LNCaP clone FGC (cell line): ENCODE measurements at places on chromosomes 13 and 19.

DNA sequence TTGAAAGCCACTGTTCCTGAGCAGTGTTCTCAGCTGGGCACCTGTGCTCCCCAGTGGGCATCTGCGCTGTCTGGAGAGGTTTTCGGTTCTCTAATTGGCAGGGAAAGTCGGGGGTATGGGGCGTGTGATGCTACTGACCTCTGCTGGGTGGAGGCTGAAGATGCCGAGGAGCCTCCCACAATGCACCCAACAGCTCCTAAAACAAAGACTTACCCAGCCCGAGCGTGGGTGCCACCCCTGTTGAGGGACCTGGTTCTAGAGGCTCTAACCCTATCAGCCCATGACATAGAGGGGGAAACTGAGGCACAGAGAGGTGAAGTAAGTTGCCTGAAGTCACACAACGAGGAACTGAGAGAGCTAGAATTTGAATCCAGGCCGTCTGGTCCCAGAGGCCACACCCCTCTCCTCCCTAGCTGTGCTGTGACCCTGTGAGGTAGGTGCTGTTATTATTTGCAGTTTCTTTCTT, 2.3 kb downstream of the SPACA4 start:
- no peak for DNase-seq

GRCh38 chr19:4454747-4455718, 2.6 kb downstream of the UBXN6 start:
- peak; percentile 52 for DNase-seq

DNA sequence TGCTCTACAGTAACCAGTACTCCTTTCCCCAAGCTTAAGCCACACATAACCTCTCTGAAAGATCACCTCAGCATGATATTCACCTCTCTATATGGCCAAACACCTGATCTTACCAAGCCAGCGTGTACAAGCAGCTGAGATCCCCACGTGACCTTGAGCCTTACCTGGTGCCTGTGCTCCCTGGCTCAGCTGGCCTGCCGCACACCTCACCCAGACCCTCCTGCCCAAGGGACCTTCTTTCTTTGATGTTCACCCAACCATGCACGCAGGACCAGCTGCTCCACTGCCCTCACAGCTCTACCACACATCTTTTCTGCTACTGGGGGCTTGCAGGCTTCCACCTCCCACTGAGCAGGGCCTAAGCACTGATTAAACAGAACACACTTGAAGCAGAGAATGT, 9.0 kb downstream of the DHRS12 start:
- no peak for DNase-seq

- no peak for DNase-seq
Measured at GRCh38 chr13:71811344-71811743, 55.7 kb downstream of the DACH1 start.

DNA sequence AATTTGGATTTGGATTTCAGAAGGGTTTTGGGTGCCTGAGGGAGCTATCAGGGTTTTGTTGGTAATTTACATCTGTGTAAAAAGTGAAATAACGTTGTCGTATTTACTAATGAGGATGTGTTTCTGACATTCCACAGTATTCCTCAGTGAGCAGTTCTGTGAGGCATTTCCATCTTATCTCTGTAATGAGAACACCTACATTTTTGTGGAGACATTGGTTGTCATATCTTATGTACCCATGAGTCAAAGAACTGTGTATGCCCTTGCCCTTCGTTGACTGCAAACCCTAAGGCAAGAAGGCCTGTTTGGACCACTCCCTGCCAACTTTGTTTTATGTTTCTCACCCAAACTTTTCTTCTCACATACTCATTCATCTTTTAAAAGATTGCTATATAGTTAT, 14.2 kb upstream of the IL17D start:
- no peak for DNase-seq

DNA sequence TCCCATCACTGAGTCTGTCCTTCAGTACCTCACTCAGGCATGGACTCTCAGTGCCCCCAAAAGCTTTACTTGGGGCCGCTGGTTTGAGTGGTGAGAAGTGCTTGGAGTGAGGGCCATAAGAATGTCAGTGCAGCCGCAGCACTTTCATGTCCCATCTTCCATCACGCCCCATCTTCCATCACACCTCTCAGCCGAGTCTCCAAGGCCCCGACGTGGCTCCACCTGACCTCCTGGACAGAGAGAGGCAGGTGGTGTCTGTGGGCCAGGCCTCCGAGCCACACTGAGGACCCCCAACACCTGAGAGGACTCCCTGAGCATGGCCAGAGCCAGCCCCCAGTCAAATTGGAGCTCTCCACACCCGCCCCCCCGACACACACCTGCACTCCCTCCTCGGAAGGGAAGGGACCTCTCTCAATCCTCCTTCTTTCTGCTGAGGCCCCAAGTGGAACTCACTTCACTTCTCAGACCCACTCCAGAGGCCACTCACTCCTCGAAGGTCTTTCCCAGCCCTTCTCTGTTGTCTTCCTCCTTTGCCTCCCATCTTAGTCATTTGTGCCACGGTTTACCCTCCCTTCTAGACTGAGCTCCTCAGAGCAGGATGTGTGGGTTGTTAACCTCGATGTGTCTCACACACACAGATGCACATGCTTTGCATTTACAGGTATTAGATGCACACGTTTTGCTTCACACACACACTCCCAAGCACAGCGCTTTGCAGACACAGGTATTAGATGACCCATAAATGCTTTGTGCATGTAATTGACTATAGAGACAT, 65.7 kb upstream of the ATP12A start:
- no peak for DNase-seq

GRCh38 chr19:34733266-34733745, 737 bp upstream of the ZNF181 start:
- DNase-seq: peak; percentile 35

DNA sequence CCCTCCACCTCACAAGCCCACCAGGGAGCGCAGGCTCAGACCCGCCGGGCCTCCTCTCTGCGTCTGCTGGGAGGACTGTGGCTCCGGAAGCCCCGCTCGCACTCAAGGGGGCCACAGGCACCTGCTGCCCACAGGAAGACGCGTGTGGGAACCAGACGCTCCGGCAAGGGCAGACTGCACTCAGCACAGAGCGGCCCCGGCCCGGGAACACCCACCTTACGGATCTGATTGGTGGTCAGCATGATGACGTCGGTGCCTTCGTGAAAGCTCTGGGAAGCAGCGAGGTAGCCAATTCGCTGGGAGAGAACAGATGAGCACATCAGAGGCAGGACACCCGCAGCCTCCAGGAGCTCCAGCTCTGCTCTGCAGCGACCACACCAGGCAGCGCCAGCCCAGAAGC, 14.6 kb downstream of the AP3D1 start:
- DNase-seq: no peak

DNA sequence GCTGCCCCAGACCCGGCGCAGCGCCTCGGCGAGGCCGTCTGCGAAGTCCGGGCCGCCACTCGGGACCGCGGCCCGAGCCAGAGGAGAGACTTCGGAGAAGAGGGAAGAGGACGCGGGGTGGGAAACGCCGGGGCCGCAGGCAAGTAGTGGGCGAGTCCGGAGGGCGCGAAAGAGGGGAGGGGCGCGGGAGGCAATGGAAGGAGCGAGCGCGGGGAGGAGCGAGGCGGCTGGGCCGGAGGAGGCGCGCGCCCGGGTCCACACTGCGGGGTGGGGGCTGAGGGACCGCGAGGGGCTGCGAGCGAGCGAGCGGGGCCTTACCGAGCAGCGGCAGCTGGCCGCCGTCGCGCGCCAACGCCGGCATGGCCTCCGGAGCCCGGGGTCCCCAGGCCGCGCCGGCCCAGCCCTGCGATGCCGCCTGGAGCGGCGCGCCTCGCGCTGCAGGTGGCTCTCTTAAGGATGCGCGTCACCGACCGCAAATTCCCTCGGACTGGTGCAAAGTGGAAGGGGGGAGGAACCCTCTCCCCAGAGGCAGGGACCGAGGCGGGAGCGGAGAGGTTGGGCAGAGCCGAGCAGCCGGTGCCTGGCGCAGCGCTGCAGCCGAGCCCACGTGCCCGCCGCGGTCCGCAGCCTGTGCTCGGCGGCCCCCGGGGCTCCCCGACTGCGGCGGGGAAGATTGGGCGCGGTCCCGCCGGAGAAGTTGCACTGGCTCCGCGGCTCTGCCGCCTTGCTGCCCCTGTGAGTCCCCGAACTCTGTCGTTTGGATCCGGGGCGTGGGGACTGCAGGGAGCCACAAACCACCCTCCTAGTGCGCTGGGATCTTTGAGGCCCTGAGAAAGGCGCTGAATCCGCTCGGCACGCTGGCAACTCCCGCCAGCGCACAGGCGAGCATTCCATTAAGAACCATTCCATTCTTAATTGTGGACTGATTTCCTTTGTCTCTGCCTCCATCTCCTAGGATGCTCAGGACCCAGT, at the start of gene FLT3:
Gene FLT3, minus strand, starts transcription at position 427 of the 972 bp plus-strand sequence. Its CDS starts 66 bp downstream, at position 361.
- no peak for DNase-seq

GRCh38 chr13:38166116-38166515, 183.5 kb upstream of the UFM1 start:
- DNase-seq: no peak

DNA sequence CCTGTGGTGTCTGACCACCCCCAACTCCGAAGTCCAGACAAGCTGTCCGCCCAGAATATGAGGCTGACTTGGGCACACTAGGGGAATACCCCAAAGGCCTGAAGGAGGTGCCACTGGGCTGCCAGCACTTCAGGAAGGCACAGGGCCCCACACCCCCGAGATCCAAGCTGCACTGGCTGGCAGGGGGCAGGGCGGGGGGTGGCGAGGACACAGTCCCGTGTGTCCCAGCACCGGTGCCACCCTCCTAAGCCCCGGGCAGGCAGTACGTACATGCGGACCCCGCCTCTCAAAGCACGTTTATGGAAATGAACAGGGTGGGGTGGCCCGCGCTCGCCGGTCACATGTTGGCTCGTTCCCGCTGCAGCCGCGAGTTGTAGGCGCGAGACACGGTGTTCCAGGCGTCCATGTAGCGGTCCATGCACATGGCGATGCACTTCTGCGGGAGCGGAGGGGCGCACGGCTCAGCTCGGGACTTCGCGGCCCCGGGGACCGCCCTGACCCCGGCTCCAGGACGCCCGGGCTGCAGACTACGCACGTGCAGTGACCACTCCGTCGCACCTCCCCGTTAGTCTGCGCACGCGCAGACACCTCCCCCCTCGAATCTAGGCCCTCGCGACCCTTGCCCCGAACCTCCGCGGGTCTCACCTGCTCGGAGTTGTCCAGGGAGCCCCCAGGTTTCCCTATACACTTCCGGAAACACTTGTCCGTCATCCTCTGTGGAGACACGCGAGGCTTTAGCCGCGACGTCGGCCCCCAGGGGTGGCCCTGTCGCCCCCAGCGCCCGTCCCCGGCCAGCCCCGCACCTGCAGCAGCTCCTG, 566 bp downstream of the TIMM13 start:
- no peak for DNase-seq

- no peak for DNase-seq
Measured at GRCh38 chr13:40164133-40164532, 502.3 kb downstream of the FOXO1 start.

- DNase-seq: no peak
Measured at GRCh38 chr13:107554460-107554859, 660.9 kb downstream of the LIG4 start.

DNA sequence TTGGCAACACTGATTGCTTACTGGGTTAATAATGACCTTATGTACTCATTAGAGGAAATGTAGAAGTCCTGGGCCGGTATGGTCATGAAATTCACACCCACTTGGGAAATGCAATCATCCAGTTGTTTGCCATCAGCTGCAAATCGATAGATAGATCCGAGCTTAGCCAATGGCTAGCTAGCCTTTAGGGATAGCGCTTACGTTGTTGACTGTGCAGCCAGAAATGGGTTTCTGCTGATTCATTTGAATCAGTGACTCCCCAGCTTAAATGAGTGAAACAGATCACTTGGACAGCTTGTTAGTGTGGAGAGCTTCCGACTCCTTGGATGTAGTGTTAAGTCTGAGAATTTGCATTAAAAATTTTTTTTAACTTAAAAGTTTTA, 11.8 kb downstream of the IL17D start:
- DNase-seq: no peak
